ENCODE measurements at places on chromosomes 2 and 18. TPM values are rescaled to one million over a fixed set of nuclear protein-coding genes. Genes with fewer than 3 reads are reported as not detected.

DNA sequence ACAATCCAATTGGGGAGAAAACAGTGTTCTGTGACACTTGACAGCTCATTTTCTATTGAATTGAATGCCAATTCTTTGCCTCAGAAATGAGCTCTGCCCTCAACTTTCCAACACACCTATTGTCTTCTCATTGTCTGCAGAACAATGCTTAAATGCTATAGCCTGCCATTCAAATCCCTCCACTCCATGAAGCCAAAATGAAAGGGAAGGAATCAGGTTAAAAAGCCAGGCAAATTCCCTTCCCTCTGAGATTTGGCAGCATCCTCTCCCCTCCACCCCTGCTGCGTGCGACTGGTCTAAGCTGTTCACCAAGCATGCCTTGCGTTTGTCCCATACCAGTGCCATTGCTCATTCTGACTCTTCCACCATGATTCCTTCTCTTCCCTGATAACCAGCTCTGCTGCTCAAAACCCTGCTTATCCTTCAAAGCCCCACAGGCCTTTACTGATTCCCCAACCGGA, 32.4 kb upstream of the TMEM131 start:
- DNase-seq, result no peak
- H3K27ac ChIP-seq, result no peak overlapping the region
- no peaks in the 10 kb centered on the region for H3K4me1 ChIP-seq
- H3K4me3 ChIP-seq, result no peak overlapping the region
- H3K36me3 ChIP-seq, result no peaks in the 10 kb centered on the region

PLGLB2 gene
- 0.87 TPM for total RNA-seq

- H3K27me3 ChIP-seq, result no peaks in the 10 kb centered on the region
- H3K4me1 ChIP-seq, result no peaks in the 10 kb centered on the region
- H3K36me3 ChIP-seq, result no peaks in the 10 kb centered on the region
- H3K27ac ChIP-seq, result peak overlapping the region; percentile 70
- DNase-seq, result no peak
Observed at GRCh38 chr2:200259577-200259957, 46.9 kb upstream of the SPATS2L start.

GRCh38 chr2:38462121-38462661, 85.1 kb upstream of the ATL2 start:
- H3K36me3 ChIP-seq, result no peaks in the 10 kb centered on the region
- H3K4me1 ChIP-seq, result no peaks in the 10 kb centered on the region
- peak; percentile 31 for DNase-seq
- H3K4me3 ChIP-seq, result no peak overlapping the region

DNA sequence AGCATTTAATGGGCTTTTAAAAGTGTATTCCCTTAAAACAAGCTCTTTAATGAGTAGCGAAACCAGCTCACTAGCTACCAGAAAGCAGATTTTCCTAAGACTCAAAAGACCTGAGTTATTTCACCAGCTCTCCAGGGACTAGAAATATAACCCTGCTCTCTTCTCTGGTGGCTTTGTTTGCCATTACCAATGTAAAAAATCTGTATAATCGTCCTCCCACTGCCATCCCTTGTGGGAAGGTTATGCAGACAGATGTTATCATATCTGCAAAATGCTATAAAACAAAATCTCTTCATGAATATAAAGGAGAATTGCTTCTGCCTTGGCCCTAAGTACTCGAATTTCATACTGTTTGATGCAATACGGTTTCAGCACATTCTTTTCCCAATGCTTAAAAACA, 335.2 kb downstream of the NUP35 start:
- H3K4me1 ChIP-seq, result no peaks in the 10 kb centered on the region
- DNase-seq, result no peak
- H3K27ac ChIP-seq, result no peak overlapping the region
- H3K27me3 ChIP-seq, result no peaks in the 10 kb centered on the region

TNFAIP6 gene
- not detected for total RNA-seq

RGPD4 gene
- not detected for total RNA-seq

NT5DC4 gene
- not detected for total RNA-seq

FAM237A gene
- total RNA-seq, result not detected

GRCh38 chr2:112790305-112790704, 6.0 kb upstream of the IL1A start:
- H3K27ac ChIP-seq, result no peak overlapping the region
- H3K27me3 ChIP-seq, result no peaks in the 10 kb centered on the region
- no peak overlapping the region for H3K4me3 ChIP-seq
- H3K36me3 ChIP-seq, result no peaks in the 10 kb centered on the region

SEMA4F gene
- total RNA-seq, result 3.9 TPM

GRCh38 chr2:233455491-233455890, 101.2 kb downstream of the DGKD start:
- H3K27me3 ChIP-seq, result no peaks in the 10 kb centered on the region
- H3K27ac ChIP-seq, result no peak overlapping the region
- no peak for DNase-seq
- no peaks in the 10 kb centered on the region for H3K4me1 ChIP-seq
- no peak overlapping the region for H3K4me3 ChIP-seq
- no peaks in the 10 kb centered on the region for H3K36me3 ChIP-seq

FBXO36 gene
- 1.2 TPM for total RNA-seq

GRCh38 chr2:71521436-71521950, 68.1 kb downstream of the DYSF start:
- no peak overlapping the region for H3K4me3 ChIP-seq
- no peaks in the 10 kb centered on the region for H3K4me1 ChIP-seq
- H3K36me3 ChIP-seq, result no peaks in the 10 kb centered on the region
- no peak overlapping the region for H3K27ac ChIP-seq
- H3K27me3 ChIP-seq, result no peaks in the 10 kb centered on the region
- no peak for DNase-seq

- H3K4me1 ChIP-seq, result no peaks in the 10 kb centered on the region
Observed at GRCh38 chr2:156064540-156064939, 268.0 kb downstream of the NR4A2 start.

GRCh38 chr2:162079514-162079913, 5.5 kb upstream of the DPP4 start:
- H3K4me3 ChIP-seq, result no peak overlapping the region
- H3K36me3 ChIP-seq, result no peaks in the 10 kb centered on the region
- H3K4me1 ChIP-seq, result no peaks in the 10 kb centered on the region
- H3K27me3 ChIP-seq, result no peaks in the 10 kb centered on the region
- no peak for DNase-seq

GRCh38 chr18:62073461-62074281, 113.2 kb downstream of the PIGN start:
- no peak overlapping the region for H3K4me3 ChIP-seq
- H3K4me1 ChIP-seq, result no peaks in the 10 kb centered on the region
- DNase-seq, result no peak

DNA sequence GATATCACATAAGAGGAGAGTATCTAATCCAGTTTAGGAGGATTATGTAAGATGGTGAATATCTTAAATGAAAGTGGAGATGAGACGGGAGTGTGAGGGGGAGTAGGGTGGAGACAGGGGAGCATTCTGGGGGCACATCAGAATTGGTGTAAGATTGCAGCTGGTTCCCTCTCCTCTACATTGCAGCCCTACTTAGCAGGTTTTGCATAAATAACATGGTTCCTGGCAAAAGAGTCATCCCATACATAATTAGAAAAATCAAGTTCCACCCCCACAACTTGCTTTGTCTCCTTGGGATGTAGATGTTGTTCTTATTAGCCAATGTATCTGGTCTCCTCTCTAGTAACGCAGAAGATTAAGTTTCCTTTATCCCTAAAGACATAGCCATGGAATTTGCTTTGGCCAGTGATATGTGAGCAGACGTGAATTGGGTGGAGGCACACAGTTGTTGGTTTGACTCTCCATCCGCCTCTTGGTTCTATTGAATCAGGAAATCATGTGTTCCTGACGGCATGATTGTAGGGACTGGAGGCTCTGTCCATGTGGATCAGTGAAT, 137.9 kb downstream of the KLHL14 start:
- no peak overlapping the region for H3K4me3 ChIP-seq
- no peaks in the 10 kb centered on the region for H3K4me1 ChIP-seq
- DNase-seq, result no peak
- H3K27ac ChIP-seq, result no peak overlapping the region
- H3K36me3 ChIP-seq, result no peaks in the 10 kb centered on the region

GRCh38 chr2:182077023-182077422, 91.4 kb downstream of the PPP1R1C start:
- no peaks in the 10 kb centered on the region for H3K36me3 ChIP-seq
- no peak overlapping the region for H3K4me3 ChIP-seq
- DNase-seq, result no peak

DNA sequence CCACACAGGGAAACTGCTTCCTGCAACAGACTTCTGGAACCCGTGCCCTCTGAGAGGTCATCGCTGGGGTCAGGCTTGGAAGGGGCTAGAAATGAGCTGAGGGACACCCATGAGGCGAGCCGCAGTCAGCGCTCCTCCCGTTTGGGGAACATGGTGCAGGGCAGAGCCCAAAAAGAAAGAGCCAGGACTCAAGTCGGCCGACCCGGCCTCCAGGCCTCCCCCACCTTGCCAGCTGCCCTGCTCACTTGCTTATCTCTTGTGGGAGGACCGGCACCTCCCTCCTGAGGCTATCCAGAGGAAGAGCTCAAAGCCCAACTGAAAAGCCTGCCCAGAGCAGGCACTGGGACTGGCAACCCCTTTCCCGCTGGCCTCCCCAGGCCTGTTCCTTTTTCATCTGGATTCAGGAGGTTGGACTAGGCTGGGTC, 43.6 kb downstream of the SCTR start:
- no peak overlapping the region for H3K27ac ChIP-seq
- H3K36me3 ChIP-seq, result no peaks in the 10 kb centered on the region
- DNase-seq, result peak; percentile 66
- no peaks in the 10 kb centered on the region for H3K27me3 ChIP-seq
- peaks cover 28% of the 10 kb centered on the region for H3K4me1 ChIP-seq

GRCh38 chr18:70366174-70366573, 77.3 kb downstream of the SOCS6 start:
- H3K36me3 ChIP-seq, result no peaks in the 10 kb centered on the region
- no peaks in the 10 kb centered on the region for H3K27me3 ChIP-seq
- no peaks in the 10 kb centered on the region for H3K4me1 ChIP-seq
- no peak overlapping the region for H3K27ac ChIP-seq

GRCh38 chr2:240998995-240999791, 775 bp downstream of the SNED1 start:
- H3K4me3 ChIP-seq, result peak overlapping the region; percentile 51
- DNase-seq, result no peak
- H3K27me3 ChIP-seq, result no peaks in the 10 kb centered on the region
- no peaks in the 10 kb centered on the region for H3K36me3 ChIP-seq
- peaks cover 25% of the 10 kb centered on the region for H3K4me1 ChIP-seq

GRCh38 chr2:15561574-15562344, 625 bp upstream of the NBAS start:
- H3K4me1 ChIP-seq, result no peaks in the 10 kb centered on the region
- peak overlapping the region; percentile 64 for H3K27ac ChIP-seq
- no peaks in the 10 kb centered on the region for H3K36me3 ChIP-seq
- DNase-seq, result no peak
- no peaks in the 10 kb centered on the region for H3K27me3 ChIP-seq

- no peaks in the 10 kb centered on the region for H3K27me3 ChIP-seq
- no peak for DNase-seq
- no peaks in the 10 kb centered on the region for H3K4me1 ChIP-seq
- no peaks in the 10 kb centered on the region for H3K36me3 ChIP-seq
Observed at GRCh38 chr2:204869132-204869823, 324.0 kb downstream of the PARD3B start.

- H3K4me1 ChIP-seq, result no peaks in the 10 kb centered on the region
- no peak overlapping the region for H3K4me3 ChIP-seq
Observed at GRCh38 chr18:2412996-2413751, 158.1 kb downstream of the METTL4 start.

DNA sequence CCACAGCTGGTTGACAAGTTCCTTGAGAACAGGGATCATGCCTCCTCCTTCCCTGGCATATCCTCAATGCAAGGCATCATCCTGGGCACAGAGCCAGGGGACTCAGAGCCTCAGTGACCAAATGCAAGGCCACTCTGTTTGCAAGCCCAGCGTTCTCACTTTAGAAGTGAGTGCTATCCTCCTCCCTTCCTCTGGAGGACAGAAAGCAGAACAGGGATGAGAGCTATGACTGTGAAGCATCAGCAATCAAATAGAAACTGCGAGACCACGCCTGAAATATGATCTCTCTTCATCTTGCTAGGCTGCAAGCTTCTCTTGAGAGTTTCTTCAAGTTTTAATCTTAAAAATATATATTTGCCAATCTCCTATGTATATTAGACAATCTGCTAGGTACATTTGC, 119.8 kb downstream of the LRATD1 start:
- H3K36me3 ChIP-seq, result no peaks in the 10 kb centered on the region
- no peaks in the 10 kb centered on the region for H3K4me1 ChIP-seq
- no peak for DNase-seq
- no peak overlapping the region for H3K27ac ChIP-seq

DNA sequence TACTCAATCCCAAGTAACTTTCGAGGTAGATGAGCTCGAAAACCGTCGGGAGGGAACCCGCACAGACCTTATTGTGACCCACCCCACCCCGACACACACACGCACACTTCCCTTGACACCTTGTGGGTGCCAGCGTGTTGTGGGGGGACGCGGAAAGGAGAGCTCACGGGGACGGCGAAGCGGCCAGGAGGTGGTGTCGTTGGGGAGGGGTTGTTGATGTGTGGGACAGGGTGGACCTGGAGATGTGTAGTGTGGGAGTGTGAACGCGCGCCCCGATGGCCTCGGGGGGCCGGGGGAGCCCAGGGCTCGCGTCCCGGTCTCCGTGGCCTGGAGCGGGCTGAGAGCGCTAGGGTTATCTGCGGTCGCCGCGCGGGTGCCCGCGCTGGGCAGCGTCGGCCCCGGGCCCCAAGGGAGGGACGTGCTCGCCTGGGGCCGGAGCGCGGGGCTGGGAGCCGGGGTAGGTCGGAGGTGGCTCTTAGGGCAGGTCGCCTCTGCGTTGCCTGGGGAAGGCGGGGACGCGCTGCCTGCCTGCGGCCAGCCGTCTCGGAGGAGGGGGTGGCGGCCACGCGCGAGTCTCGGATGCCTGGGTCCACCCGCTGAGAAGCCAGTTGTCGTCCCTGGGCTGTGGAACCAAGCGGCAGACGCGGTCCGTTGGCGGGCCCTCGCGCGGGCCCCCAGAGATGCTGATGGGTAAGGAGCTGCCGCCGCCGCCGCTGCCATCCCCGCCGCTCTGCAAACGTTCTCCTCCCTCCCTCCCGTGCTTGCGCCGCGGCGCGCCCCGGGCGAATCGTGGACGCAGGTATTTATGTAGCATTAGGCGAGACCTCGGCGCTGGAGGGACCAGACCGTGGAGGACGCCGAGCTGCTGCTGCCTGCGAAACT, 1.6 kb downstream of the KLHL29 start:
- peak overlapping the region; percentile 56 for H3K4me3 ChIP-seq
- no peaks in the 10 kb centered on the region for H3K4me1 ChIP-seq
- H3K27me3 ChIP-seq, result no peaks in the 10 kb centered on the region
- H3K36me3 ChIP-seq, result no peaks in the 10 kb centered on the region
- no peak overlapping the region for H3K27ac ChIP-seq
- DNase-seq, result peak; percentile 78

GRCh38 chr2:98795891-98796676, 65.2 kb upstream of the MGAT4A start:
- no peak overlapping the region for H3K4me3 ChIP-seq
- H3K4me1 ChIP-seq, result peaks cover 11% of the 10 kb centered on the region
- no peaks in the 10 kb centered on the region for H3K36me3 ChIP-seq
- DNase-seq, result no peak

- DNase-seq, result no peak
- no peaks in the 10 kb centered on the region for H3K4me1 ChIP-seq
- no peaks in the 10 kb centered on the region for H3K36me3 ChIP-seq
- H3K27me3 ChIP-seq, result no peaks in the 10 kb centered on the region
- H3K4me3 ChIP-seq, result no peak overlapping the region
- H3K27ac ChIP-seq, result no peak overlapping the region
Observed at GRCh38 chr2:147683380-147683779, 161.4 kb upstream of the ACVR2A start.

STK17B gene
- 7.0 TPM for total RNA-seq

TMEM169 gene
- total RNA-seq, result 0.47 TPM

YES1 gene
- 31.2 TPM for total RNA-seq

KCNIP3 gene
- 4.7 TPM for total RNA-seq
